ENCODE measurements at places on chromosomes 3 and 15. TPM values are rescaled to one million over a fixed set of nuclear protein-coding genes. Genes with fewer than 3 reads are reported as not detected.

CYP1A2 gene
- not detected for total RNA-seq

RTP1 gene
- total RNA-seq, result not detected

BBX gene
- 67.1 TPM for total RNA-seq

SLC25A26 gene
- total RNA-seq, result 44.1 TPM

NAA80 gene
- 3.4 TPM for total RNA-seq

TSPAN3 gene
- 146 TPM for total RNA-seq

MYO9A gene
- 38.6 TPM for total RNA-seq

Data from tracheal epithelial cell (primary cell).